ENCODE measurements at places on chromosomes 1 and 21. TPM values are rescaled to one million over a fixed set of nuclear protein-coding genes. Genes with fewer than 3 reads are reported as not detected.

The PCSK9 gene
- polyA plus RNA-seq = 4.2 TPM

The PFDN2 gene
- 57.5 TPM for polyA plus RNA-seq

The CD84 gene
- 1.8 TPM for polyA plus RNA-seq

The LCE3D gene
- polyA plus RNA-seq = not detected

The LAD1 gene
- polyA plus RNA-seq = 19.6 TPM

The CD53 gene
- 7.4 TPM for polyA plus RNA-seq

The RNU1-2 gene
- not detected for polyA plus RNA-seq

The LRRC38 gene
- 13.4 TPM for polyA plus RNA-seq
